Right lobe of liver (tissue), 6 donors: ENCODE measurements at places on chromosomes 2 and 18. TPM values are rescaled to one million over a fixed set of nuclear protein-coding genes. Genes with fewer than 3 reads are reported as not detected.

MAL gene
- not detected for total RNA-seq

GPATCH11 gene
- 4.0 TPM for total RNA-seq

ABCB11 gene
- total RNA-seq = 21.3 TPM

B3GNT2 gene
- total RNA-seq = 10.2 TPM

THADA gene
- total RNA-seq = 21.6 TPM

CDH2 gene
- total RNA-seq = 46.8 TPM

WDCP gene
- 4.5 TPM for total RNA-seq

DGUOK gene
- total RNA-seq = 33.1 TPM

- H3K27ac ChIP-seq = no peak overlapping the region
- H3K36me3 ChIP-seq = no peaks in the 10 kb centered on the region
- H3K4me1 ChIP-seq = no peaks in the 10 kb centered on the region
- no peak for DNase-seq
- H3K27me3 ChIP-seq = no peaks in the 10 kb centered on the region
Measured at GRCh38 chr2:195498176-195498575, 158.8 kb upstream of the SLC39A10 start.

DNA sequence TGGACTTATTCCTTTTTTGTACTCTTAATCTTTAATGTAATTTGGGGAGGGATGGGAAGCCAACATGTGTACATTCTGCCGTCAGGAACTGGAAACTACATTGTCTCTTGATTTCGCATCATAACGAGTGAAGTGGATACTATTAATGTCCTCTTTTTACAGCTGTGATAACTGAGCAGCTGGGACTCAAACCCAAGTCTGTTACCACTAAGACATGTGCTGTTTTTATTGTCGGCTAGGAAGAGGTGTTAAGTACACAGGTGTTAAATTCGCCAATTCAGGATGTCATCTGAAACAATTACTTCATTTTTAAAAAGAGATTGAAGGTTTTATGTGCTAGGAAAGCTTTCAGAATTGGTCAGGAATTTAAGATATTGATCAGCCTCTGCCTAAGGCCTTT is 6.9 kb downstream of the GMCL1 start:
- no peaks in the 10 kb centered on the region for H3K36me3 ChIP-seq
- no peak for DNase-seq
- no peak overlapping the region for H3K27ac ChIP-seq
- H3K4me3 ChIP-seq = no peak overlapping the region
- no peaks in the 10 kb centered on the region for H3K27me3 ChIP-seq

DNA sequence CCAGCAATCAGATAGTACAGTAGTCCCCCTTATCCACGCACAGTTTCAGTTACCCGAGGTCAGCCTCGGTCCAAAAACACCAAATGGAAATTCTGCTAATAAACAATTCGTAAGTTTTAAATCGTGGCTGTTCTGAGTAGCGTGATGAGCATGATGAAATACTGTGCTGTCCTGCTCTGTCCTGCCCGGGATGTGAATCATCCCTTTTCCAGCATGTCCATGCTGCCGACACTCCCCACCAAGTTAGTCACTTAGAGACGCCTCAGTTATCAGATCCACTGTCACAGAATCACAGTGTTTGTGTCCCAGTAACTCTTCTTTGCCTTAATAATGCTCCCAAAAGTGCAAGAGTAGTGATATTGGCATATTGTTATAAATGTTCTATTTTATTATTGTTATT is 62.1 kb downstream of the MEX3C start:
- H3K4me1 ChIP-seq = no peaks in the 10 kb centered on the region
- no peak overlapping the region for H3K27ac ChIP-seq
- H3K36me3 ChIP-seq = no peaks in the 10 kb centered on the region
- no peak overlapping the region for H3K4me3 ChIP-seq

GRCh38 chr2:67037655-67038054 is 359.5 kb upstream of the ETAA1 start:
- H3K4me1 ChIP-seq = peaks cover 3% of the 10 kb centered on the region
- no peak overlapping the region for H3K4me3 ChIP-seq
- peak; percentile 74 for DNase-seq
- H3K36me3 ChIP-seq = no peaks in the 10 kb centered on the region
- H3K27ac ChIP-seq = peak overlapping the region; percentile 52
- no peaks in the 10 kb centered on the region for H3K27me3 ChIP-seq

GRCh38 chr2:219430633-219431615 is 3.7 kb upstream of the SPEG start:
- no peak for DNase-seq
- no peak overlapping the region for H3K4me3 ChIP-seq

DNA sequence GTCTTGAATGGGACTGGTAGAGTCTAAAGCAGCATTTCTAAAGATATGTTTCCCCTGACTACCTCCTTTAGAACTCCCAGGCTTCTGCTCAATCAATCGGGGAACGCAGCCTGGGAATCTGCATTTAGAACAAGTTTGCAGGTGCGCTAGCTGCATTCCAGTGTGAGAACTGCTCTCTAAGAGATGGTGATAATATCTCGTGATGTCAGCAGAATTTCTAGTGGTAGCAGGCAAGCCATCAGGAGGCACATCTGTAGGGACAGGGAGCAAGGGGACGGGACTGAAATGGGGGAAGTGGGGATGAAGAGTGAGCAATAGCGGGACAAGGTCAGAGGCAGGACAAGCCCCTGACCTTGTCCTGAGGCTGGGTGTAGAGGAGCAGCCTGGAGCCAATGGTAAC is 120.3 kb upstream of the DNMT3A start:
- no peaks in the 10 kb centered on the region for H3K27me3 ChIP-seq
- no peak overlapping the region for H3K4me3 ChIP-seq
- DNase-seq = no peak
- H3K36me3 ChIP-seq = no peaks in the 10 kb centered on the region
- H3K27ac ChIP-seq = no peak overlapping the region
- no peaks in the 10 kb centered on the region for H3K4me1 ChIP-seq

GRCh38 chr2:39240758-39241157 is 3.0 kb downstream of the CDKL4 start:
- no peaks in the 10 kb centered on the region for H3K4me1 ChIP-seq
- DNase-seq = no peak
- H3K4me3 ChIP-seq = no peak overlapping the region

DNA sequence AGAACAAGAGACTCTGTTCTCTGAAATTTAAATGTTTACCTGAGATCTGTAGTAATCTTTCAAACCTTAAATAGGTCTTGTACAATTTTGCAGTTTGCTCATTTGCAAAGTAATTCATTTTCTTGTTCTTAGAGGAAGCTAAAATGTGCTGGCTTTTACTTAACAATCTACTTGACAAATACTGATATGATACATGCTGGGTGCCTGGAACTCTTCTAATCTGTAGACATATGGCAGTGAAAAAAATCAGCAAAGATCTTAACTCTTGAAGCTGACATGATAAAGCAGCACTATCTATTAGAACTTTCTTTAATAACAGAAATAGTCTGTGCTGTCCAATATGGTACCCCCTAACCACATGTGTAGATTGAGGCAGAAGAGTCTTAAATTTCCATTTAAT is 1352.8 kb upstream of the SLC39A10 start:
- H3K27ac ChIP-seq = no peak overlapping the region
- H3K4me3 ChIP-seq = no peak overlapping the region
- H3K27me3 ChIP-seq = no peaks in the 10 kb centered on the region
- no peak for DNase-seq

- H3K4me1 ChIP-seq = no peaks in the 10 kb centered on the region
- peak overlapping the region; percentile 33 for H3K4me3 ChIP-seq
- no peaks in the 10 kb centered on the region for H3K27me3 ChIP-seq
- no peaks in the 10 kb centered on the region for H3K36me3 ChIP-seq
- peak; percentile 77 for DNase-seq
Measured at GRCh38 chr2:120586507-120587278, 149.0 kb upstream of the GLI2 start.

GRCh38 chr2:18491577-18491976 is 68.9 kb downstream of the RDH14 start:
- H3K4me1 ChIP-seq = no peaks in the 10 kb centered on the region
- no peak overlapping the region for H3K27ac ChIP-seq
- H3K4me3 ChIP-seq = no peak overlapping the region
- no peak for DNase-seq
- no peaks in the 10 kb centered on the region for H3K27me3 ChIP-seq
- no peaks in the 10 kb centered on the region for H3K36me3 ChIP-seq

DNA sequence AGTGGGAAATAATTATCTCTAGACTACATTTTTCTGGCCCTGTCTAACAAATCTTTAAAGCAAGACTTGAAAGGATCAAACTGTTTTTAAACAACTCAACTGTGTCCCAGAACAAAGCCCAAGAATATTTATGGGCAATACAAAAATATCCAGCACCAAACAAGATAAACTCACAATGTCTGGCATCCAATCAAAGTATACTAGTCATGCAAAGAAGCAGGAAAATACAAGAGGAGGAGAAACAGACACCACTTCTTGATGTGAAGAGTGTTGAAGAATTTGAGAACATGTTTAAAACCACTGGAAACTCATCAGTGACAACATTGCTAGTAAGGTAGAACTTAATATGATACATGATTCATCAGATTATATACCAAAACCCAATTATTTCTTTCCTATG is 66.1 kb upstream of the CDC42EP3 start:
- no peak overlapping the region for H3K27ac ChIP-seq
- H3K36me3 ChIP-seq = no peaks in the 10 kb centered on the region
- H3K27me3 ChIP-seq = no peaks in the 10 kb centered on the region
- no peak overlapping the region for H3K4me3 ChIP-seq

DNA sequence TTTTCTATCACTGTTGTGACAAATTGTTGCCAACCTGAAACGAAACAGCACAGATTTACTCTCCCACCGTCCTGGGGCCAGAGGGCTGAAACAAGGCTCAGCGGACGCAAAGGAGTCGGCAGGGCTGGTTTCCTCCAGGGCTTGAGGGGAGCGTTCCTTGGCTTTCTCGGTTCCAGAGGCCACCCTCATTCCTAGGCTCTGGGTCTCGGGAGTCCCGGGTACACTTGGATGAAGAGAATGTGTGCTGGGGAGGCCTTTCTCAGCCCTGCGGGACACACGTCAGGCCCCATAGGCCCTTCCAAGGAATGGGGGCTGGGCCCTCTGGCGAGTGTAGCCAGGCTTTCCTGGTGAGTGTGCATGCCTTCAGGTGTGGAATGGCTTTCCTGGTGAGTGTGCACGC is 287.3 kb upstream of the HS6ST1 start:
- no peak overlapping the region for H3K4me3 ChIP-seq
- no peak for DNase-seq
- H3K4me1 ChIP-seq = no peaks in the 10 kb centered on the region
- no peaks in the 10 kb centered on the region for H3K36me3 ChIP-seq
